ENCODE measurements at places on chromosomes 7 and 10.

GRCh38 chr10:86580521-86580891, 58.9 kb upstream of the WAPL start:
- DNase-seq: no peak

GRCh38 chr7:78363866-78364265, 565.3 kb downstream of the PHTF2 start:
- DNase-seq: no peak

- DNase-seq: no peak
These were observed 99.0 kb upstream of the MDFIC start for GRCh38 chr7:114822844-114823243.

GRCh38 chr10:103463499-103463898, 4.8 kb upstream of the CALHM1 start:
- no peak for DNase-seq
